Activated CD8-positive, alpha-beta memory T cell treated with anti-CD3 and anti-CD28 coated beads, Interleukin-2, amount 50 U/mL, for 48 hours (primary cell): ENCODE measurements at places on chromosomes 5 and 9.

DNA sequence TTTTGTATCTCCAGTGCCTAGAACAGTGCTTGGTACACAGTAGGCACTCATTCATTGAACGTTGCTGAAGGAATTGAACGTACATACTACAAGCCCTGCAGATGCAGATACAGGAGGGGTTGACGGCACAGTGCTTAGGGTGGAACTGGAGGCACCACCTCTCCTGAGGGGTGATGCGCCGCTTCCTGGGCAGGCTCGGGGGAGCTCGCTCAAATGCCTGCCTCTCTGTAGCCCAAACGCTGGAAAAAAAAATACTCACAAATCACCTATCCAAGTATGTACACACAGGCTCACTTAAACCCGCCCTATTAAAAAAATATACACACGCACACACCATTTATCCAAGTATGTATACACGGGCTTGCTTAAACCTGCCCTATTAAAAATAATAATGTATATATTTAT lies 536 bp upstream of the COMMD10 start:
- DNase-seq: no peak

DNA sequence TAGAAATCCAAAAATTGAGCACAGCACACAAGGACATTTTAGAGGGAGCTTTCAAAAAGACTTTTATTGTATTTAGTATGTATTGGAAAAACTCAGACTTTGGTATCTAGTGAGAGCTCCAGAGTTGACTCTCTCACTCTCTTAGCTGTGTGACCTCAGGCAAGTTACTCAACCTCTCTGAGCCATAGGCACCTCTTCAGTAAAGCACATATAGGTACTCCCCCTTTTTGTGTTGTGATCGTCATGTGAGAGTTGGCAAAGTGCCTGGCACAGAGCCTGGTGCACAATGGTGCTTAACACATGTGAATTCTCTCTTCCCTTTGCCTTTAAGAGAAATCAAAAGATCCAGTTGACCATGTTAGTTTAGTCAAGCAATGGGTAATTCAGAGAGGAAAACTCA lies 186.2 kb downstream of the TMEM38B start:
- no peak for DNase-seq

DNA sequence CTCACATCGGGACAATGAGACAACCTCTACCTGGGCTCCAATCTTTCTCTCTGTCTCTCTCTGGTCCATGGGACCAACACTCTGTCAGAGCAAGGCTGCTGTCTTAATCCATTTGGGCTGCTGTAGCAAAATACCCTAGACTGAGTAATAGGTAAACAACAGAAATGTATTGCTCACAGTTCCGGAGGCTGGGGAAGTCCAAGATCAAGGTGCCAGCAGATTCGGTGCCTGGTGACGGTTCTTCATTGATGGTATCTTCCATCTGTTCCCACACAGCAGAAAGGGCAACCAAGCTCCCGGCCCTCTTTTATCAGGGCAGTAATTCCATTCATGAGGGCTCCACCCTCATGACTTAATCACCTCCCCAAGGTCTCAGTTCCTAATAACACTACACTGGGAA lies 61.3 kb upstream of the SPOCK1 start:
- DNase-seq: no peak

GRCh38 chr9:129415942-129416651 lies 204.8 kb downstream of the C9orf50 start:
- no peak for DNase-seq

GRCh38 chr9:81814794-81815464 lies 113.3 kb upstream of the SPATA31D4 start:
- DNase-seq: no peak

- DNase-seq: no peak
Observed at GRCh38 chr9:131228988-131229387, 47.3 kb downstream of the FAM78A start.

DNA sequence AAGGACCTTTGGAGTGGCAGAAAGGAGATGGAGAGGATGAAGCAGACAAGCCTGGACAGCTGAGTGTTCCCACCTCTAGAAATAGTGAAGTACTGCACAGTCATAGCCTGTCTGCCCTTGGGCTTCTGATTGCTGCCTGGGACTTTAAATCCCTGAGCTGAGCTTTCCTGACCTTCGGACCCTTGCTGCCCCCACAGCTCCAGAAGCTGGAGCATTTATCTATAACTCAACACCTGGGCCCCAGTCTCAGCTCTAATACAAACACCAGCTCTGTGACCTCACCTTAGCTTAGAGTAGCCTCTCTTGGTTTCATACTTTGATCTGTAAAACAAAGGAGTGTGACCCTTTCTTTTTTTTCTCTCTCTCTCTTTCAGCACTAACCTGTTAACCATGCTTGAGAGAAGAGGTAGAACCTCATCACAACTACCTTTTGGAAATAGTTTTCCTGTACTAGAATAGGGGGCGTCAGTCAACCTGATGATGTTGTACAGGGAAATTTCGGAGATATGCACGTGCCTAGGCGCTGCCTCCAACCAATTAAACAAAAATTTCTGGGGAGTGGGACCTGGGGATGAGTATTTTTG lies 25.4 kb upstream of the ELL2 start:
- no peak for DNase-seq

- no peak for DNase-seq
Observed at GRCh38 chr5:16897284-16897704, 38.8 kb downstream of the MYO10 start.

- DNase-seq: no peak
Observed at GRCh38 chr5:1808439-1808838, 7.2 kb downstream of the NDUFS6 start.

DNA sequence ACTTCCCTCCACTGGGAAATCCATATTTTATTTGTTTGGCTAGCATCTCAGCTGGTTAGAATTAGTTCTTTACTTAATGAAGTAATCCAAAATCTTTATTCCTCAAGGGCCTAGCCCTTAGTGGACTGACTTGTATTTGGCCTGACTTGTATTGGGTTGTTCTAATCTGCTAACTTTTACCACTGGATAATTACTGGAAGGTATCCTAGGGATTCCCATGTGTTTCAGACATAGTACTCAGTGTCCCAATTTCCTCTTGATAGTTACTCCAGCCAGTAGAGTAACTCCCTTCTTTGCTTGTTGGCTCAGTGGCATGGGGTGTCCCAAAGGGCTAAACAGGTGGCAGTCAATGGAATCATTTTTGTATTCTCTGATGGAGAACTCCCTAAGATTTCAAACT lies 156.0 kb downstream of the DCP2 start:
- no peak for DNase-seq

DNA sequence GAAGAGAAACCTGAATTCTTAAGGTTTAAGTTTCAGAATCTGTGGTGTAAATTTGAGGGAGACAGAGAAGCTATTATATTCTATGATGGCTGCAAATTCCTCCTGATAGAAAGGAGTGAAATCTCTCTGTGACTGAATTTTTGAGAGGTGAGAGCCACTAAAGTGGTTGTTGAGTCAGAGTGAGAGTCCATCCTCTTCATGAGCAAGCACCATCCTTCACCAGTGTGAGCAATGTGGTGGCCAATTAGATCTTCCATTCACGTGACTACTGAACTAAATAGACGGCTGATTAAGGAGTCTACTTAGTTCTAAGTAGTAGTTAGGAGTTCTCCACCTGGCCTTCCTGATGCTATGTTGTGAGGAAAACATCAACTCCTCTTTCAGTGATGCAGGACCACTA lies 147.8 kb upstream of the CCNH start:
- no peak for DNase-seq

DNA sequence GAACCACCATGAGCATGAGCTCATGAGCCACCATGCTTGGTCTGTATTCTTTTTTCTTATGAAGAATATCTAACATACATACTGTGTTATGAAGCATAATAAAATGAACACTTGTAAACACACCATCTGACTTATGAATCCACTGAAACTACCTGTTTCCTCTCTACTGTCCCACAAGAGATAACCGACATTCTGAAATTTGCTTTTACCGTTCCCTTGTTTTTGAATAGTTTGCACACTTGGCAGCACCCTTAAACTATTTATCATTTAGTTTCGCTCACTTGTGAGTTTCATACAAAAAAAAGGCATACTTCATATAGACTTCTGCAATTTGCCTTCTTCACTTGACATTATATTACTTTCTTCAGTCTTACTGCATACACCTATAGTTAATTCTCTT lies 8.9 kb downstream of the LARS1 start:
- DNase-seq: no peak

GRCh38 chr9:95124582-95125367 lies 192.7 kb downstream of the FANCC start:
- no peak for DNase-seq
